Amniotic epithelial cell (primary cell): ENCODE measurements at places on chromosomes 5 and 9.

DNA sequence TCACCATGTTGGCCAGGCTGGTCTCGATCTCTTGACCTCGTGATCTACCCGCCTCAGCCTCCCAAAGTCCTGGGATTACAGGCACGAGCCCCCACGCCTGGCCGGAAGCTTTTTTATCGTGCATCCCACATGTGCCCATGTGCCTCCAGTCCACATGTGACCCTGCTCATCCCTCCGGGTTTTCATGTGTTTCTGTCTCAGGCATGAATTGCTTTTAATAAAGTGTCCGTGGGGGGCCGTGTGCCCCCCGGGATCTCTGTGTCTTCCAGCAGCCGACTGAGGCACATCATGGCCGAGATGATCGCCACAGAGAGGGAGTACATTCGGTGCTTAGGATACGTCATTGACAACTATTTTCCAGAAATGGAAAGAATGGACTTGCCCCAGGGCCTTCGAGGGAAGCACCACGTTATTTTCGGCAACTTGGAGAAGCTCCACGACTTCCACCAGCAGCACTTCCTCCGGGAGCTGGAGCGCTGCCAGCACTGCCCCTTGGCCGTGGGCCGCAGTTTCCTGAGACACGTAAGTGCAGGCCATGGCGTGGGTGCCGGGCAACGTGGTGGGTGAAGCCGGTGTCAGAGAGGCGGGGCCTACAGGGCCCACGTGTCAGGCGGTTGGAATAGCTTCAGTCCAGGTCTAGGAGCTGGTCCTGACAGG, 22.1 kb upstream of the LRRC14B start:
- no peak for DNase-seq

DNA sequence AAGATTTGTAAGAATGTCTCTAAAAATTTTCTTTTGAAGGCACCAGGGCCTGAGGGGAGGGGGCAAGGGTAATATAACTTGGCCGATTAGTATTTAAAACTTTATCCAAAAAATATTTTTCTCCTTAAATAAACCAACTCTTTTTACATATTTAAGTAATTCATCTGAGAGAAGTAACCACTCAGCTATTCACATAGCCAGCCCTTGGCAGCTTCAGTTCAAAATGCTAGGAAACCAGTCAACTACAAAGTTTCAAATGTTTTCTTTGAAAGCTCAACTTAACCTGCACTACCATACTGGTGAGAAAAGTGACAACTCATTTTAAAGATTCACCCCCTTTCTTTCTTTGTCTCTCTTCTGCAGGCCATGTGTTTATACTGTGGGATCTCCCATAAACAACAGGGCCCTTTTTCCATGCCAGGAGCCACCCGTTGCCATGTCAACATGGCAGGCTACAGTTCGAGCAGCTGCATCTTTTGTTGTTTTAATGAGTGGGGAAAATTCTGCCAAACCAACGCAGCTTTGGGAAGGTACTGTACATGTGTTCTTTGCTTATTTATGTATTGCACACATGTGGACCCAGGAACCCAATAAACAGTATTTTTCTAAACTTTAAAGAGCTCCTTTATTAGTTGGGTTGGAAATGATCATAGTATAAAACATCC, 46.3 kb downstream of the AOPEP start:
- DNase-seq = no peak

- DNase-seq = peak; percentile 47
These were observed 276.9 kb downstream of the SEMA5A start for GRCh38 chr5:9269014-9269413.

DNA sequence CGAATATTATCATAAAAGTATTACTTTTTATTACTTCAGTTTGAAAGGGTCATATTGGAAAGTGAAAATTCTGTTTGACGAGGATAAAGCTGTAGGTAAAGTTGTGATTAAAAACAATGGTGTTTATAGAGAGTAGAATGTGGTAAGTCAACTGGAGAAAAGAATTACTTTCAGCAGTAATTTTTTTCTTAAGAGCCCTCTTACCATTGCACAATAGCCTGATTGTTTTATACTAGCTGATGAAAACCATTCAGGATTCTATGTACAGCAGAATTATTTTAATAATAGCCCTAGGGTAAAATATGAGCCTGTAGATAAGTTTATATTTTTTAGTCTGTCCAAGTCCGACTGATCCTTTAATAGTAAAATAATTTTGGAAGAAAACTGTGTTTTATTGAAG, 16.6 kb downstream of the CDC42SE2 start:
- peak; percentile 37 for DNase-seq

DNA sequence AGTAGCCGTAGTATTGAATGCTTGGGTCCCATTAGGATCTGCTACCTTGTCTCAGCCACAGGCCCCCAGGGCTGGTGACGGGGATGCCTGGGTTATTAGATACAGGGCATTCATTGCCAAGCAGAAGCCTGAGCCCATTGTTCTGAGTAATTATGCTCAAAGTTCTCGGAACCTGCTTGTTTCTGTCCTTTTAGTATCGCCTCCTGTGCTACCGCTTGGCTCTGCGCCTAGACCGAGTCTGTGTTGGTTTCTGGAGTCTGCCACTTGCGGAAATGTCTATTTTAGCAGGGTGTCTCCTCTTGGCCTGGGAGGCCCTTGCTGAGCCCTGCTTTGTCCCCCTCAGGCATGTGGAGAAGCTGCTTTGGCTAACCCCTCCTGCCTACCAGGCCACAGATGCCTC, 506.1 kb downstream of the BNC2 start:
- no peak for DNase-seq
